ENCODE measurements at places on chromosomes 3 and 15.

- no peak for DNase-seq
Observed at GRCh38 chr3:187759601-187760000, 14.3 kb upstream of the BCL6 start.

- peak; percentile 19 for DNase-seq
Observed at GRCh38 chr15:79849789-79850188, 47.0 kb downstream of the MTHFS start.

DNA sequence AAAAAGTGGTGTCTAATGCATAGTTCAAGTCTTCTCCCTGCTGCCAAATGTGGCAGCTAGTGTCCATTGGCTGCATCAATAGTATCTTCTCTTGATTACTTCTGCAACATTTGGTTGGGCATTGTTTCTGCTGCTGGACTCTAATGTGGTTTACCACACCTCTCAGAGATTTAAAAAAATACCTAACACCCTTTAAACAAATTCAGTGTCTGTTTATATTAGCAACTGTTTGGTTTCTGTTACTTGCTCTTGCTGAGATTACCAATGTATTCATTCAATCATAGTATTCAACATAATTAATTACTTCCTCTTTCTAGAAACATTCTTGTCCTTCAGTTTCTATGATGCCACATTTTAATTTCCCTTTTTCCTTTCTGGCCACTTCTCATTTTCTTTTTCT is 20.3 kb upstream of the NECTIN3 start:
- peak; percentile 6 for DNase-seq

DNA sequence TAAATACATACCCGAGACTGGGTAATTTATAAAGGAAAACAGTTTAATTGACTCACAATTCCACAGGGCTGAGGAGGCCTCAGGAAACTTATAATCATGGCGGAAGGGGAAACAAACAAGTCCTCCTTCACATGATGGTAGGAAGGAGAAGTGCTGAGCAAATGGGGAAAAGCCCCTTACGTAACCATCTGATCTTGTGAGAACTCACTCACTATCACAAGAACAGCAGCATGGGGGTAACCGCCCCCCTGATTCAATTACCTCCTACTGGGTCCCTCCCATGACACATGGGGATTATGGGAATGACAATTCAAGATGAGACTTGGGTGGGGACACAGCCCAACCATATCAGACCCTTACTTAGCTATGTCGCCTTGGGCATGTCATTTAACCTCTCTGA is 27.7 kb downstream of the SCG3 start:
- no peak for DNase-seq

GRCh38 chr3:197298945-197299854 is 788 bp upstream of the DLG1 start:
- peak; percentile 74 for DNase-seq

- DNase-seq: no peak
Observed at GRCh38 chr3:167115331-167115934, 264.7 kb downstream of the ZBBX start.

DNA sequence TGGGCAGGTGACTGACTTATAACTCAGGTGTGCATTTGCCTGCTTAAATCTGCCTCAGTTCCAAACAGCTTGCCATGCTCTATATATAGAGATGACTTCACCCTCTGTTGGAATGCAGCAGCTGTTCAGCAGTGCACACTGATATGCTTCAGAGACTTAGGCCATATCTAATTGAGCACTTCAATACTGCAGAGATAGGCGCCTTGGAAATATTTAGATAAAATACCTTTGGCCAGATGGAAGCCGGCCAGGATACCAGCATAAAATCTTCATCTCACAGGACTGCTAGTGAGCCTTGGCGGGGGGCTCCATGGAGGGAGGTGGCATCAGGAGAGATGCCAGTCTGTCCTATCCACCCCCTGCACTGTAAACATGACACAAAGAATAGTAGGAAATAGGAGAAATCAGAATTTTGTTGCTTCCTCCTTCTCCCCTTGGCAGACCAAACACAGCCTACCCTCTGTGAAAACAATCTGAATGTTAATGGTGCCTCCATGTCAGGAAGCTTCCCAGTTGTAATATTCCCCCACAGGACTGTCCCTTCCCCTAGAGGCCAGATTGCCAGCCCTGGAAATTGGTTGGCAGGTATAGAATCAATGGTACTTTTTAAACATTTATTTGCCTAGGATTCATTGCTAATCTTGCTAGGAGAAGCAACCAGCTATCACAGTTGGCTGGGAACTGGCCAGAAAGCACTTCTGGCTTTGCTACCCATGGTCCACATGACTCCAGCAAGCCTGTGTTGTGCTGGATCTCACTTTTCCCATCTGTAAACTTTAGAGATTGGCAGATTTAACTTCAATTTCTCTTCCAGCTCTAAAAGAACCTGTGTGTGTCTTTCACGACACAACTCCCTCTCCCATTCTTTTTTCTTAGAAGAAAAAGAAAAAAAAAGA is 215.5 kb upstream of the KCNMB2 start:
- peak; percentile 77 for DNase-seq

GRCh38 chr3:36893137-36893557 is 51.7 kb downstream of the TRANK1 start:
- DNase-seq: peak; percentile 79

Data from M059J (cell line).